Activated naive CD4-positive, alpha-beta T cell treated with anti-CD3 and anti-CD28 coated beads for 36 hours (primary cell): ENCODE measurements at places on chromosomes 4 and X. TPM values are rescaled to one million over a fixed set of nuclear protein-coding genes. Genes with fewer than 3 reads are reported as not detected.

DNA sequence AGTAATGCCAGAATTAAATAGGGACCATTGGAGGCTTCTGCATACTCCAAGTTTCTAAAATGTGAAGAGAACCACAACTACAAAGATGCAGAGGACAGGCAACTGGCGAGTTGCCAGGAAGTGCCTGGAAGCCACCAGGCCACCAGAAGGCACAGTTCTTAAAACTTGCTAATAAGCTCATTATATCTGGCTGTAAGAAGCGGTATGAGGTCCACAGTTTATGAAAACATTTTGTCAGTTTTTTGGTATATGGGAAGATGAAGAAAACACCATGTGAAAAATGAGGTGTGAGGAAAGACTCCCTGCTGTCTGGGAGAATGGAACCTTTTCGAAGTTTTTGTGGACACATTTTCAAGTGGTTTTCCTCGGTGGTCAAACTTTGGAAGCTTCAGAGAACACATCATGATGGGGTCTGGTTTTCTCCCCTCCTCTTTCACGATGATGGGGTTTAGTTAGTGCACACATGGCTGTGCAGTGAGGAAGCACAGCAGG is 202.7 kb downstream of the NR3C2 start:
- peaks cover 2% of the 10 kb centered on the region for H3K36me3 ChIP-seq
- no peak overlapping the region for H3K27ac ChIP-seq
- H3K4me1 ChIP-seq = peaks cover 8% of the 10 kb centered on the region
- H3K4me3 ChIP-seq = no peak overlapping the region
- H3K27me3 ChIP-seq = no peaks in the 10 kb centered on the region

GRCh38 chr4:183722731-183723560 is 63.9 kb downstream of the TRAPPC11 start:
- peaks cover 9% of the 10 kb centered on the region for H3K4me1 ChIP-seq
- peaks cover 12% of the 10 kb centered on the region for H3K27me3 ChIP-seq
- H3K4me3 ChIP-seq = peak overlapping the region; percentile 72
- DNase-seq = peak; percentile 53
- H3K36me3 ChIP-seq = no peaks in the 10 kb centered on the region
- no peak overlapping the region for H3K27ac ChIP-seq

DNA sequence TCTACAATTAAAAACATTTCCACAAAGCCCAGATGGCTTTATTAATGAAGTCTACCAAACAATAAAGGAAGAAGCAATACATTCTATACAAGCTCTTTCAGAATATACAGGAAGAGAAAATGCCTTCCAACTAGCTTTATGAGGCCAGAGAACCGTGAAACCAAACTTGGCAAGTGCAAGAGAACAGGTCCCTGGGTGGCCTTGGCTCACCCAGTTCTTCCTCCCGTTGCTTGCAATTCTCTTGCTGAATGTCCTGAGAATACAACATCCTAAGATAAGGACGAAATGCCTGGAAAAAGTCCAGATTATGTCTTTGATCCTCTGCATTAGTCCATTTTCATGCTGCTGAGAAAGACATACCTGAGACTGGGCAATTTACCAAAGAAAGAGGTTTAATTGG is 204.9 kb downstream of the MAD2L1 start:
- no peak overlapping the region for H3K4me3 ChIP-seq
- H3K4me1 ChIP-seq = no peaks in the 10 kb centered on the region
- H3K36me3 ChIP-seq = no peaks in the 10 kb centered on the region
- H3K27me3 ChIP-seq = peaks cover 1% of the 10 kb centered on the region
- H3K27ac ChIP-seq = no peak overlapping the region

The CTSO gene
- total RNA-seq = 2.6 TPM

DNA sequence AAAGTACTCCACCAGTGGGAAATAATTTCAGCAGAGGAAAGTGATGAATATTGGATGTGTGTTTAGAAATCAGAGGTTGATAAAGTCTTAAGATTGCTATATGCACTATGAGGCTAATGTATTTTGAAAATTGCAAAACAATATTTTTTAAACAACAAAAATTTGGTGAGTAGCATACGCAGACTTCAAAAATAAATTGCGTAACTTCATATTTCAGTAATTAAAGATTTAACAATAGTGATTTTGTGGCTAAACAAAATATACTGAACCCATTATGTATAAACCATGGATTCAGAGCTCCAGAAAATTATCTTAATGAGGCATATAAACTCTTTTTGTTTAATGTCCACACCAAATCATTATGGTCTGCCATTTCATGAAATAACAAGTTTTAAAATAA is 3.3 kb upstream of the TAPT1 start:
- DNase-seq = no peak
- H3K4me3 ChIP-seq = no peak overlapping the region
- H3K4me1 ChIP-seq = peaks cover 41% of the 10 kb centered on the region
- H3K27me3 ChIP-seq = no peaks in the 10 kb centered on the region
- H3K27ac ChIP-seq = no peak overlapping the region

DNA sequence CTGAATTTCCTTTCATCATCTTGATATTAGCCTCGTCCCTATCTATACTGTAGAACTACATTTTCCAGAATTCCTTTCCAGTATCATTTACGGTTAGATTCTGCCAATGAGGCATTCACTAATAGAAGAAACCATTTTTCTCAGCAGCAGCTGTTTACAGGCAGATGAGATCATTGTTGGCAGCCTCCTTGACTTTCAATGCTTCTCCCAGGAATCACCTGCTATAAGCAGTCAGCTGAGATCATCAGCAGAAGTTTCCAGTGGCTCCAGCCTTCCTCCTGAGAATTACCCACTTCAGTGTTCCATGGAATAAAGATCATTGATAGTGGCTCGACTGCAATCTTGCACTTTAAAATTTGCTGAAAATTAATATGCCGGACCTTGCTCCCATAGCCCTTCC is 157.3 kb upstream of the TET2 start:
- DNase-seq = no peak
- peaks cover 3% of the 10 kb centered on the region for H3K27me3 ChIP-seq
- H3K4me1 ChIP-seq = no peaks in the 10 kb centered on the region
- no peaks in the 10 kb centered on the region for H3K36me3 ChIP-seq

The RNF150 gene
- not detected for total RNA-seq

GRCh38 chr4:187209921-187210613 is 486.4 kb upstream of the FAT1 start:
- H3K4me1 ChIP-seq = no peaks in the 10 kb centered on the region
- no peak overlapping the region for H3K27ac ChIP-seq
- no peaks in the 10 kb centered on the region for H3K36me3 ChIP-seq
- DNase-seq = no peak
- no peak overlapping the region for H3K4me3 ChIP-seq

DNA sequence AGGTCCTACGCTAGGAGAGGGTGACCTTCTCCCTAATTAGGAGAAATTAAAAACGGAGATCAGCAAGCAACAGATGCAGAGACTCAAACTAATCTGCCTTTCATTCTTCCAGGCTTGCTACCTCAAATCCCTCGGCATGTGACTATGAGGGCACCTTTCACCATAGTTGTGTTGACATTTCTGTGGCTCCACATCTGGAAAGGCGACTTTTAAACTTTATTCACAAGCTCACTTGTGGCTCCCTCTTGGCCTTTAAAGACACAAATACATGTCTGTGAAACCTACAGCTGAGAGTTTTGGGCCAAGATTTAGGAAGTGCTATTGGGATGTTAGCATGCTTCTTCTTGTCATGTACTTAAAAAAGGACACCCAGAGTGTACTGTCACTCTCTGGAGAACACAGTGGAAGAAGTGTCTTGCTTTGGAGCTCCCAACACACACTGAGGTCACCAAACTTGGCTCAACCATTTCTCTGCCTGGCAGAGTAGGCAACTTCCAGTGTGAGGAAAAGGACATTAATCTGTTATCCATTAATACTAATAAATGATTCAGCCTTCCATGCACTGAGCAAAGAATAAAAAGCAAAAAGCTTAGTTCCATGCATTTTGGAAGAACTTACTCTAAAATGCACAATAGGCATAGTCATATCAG is 60.1 kb downstream of the LDB2 start:
- DNase-seq = no peak
- H3K27ac ChIP-seq = no peak overlapping the region
- H3K27me3 ChIP-seq = peaks cover 3% of the 10 kb centered on the region

The C4orf33 gene
- 14.5 TPM for total RNA-seq

The GLRA3 gene
- total RNA-seq = not detected

- H3K27ac ChIP-seq = no peak overlapping the region
- DNase-seq = no peak
- H3K27me3 ChIP-seq = peaks cover 3% of the 10 kb centered on the region
- no peak overlapping the region for H3K4me3 ChIP-seq
- H3K4me1 ChIP-seq = peaks cover 5% of the 10 kb centered on the region
- H3K36me3 ChIP-seq = no peaks in the 10 kb centered on the region
These were observed 15.7 kb downstream of the FAM184B start for GRCh38 chr4:17765514-17766286.

GRCh38 chr4:76511947-76512346 is 76.9 kb downstream of the SHROOM3 start:
- H3K27me3 ChIP-seq = peaks cover 2% of the 10 kb centered on the region
- no peak overlapping the region for H3K27ac ChIP-seq
- H3K4me1 ChIP-seq = no peaks in the 10 kb centered on the region
- DNase-seq = no peak

DNA sequence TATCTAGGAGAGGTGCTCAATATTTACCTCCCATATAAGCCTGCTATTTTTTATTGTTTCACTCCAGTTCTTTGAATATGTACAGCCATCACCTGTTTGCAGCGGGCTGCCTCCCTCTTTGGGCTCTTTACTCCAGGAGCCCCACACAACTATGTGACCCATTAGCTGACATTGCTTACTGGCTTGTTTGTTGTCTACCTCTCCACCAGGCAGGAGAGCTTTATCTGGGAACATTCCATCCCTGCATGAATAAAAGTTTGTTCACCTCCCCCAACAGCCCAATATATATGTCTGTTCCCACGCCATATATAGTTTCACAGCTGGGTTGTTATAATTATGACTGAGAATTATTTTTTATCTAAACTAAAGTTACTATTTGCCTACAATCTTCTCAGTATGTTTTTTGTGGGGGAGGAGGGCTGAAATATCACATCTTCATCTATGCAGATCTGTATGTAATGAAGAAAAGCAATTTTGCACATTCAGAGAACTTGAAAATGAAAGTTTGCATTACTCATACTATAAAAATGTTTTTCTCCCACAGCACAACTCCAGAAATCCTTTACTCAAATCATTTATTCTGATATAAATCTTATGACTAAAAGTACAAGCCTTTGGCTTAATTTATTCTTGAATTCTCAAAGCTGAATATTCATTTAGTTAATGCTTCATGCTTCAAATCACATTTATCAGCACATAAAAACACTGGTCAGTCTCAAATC is 61.2 kb upstream of the DAPP1 start:
- H3K4me3 ChIP-seq = no peak overlapping the region
- no peak for DNase-seq
- H3K36me3 ChIP-seq = no peaks in the 10 kb centered on the region
- peaks cover 24% of the 10 kb centered on the region for H3K4me1 ChIP-seq
- H3K27me3 ChIP-seq = peaks cover 28% of the 10 kb centered on the region

The BLOC1S4 gene
- total RNA-seq = 11.8 TPM

The HOPX gene
- 14.7 TPM for total RNA-seq

- H3K4me3 ChIP-seq = no peak overlapping the region
- H3K36me3 ChIP-seq = peaks cover 2% of the 10 kb centered on the region
- DNase-seq = no peak
- no peaks in the 10 kb centered on the region for H3K27me3 ChIP-seq
These were observed 58.1 kb downstream of the TMEM164 start for GRCh38 chrX:110060846-110061537.

The BGN gene
- total RNA-seq = not detected

DNA sequence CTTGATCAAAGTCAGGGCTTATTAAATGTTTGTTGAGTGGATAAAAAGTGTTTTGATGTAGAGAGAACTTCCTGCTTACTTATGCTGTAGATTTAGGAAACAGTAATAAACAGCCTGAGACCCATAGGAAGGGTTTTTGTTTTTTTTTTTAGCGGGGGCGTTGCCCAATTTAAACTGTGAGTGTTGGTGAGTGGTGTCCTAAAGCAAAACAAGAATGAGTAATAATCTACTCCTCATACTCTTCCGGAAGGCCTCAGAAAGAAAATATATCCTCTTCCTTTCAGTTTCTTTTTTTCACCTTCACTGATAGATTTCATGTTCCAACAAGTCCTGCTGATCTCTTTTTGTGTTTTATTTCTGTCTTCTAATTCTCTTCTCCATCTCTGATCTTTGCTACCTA is 104.4 kb upstream of the SCML1 start:
- H3K4me3 ChIP-seq = peak overlapping the region; percentile 43
- H3K27me3 ChIP-seq = no peaks in the 10 kb centered on the region
- DNase-seq = no peak
- H3K4me1 ChIP-seq = peaks cover 5% of the 10 kb centered on the region
- no peaks in the 10 kb centered on the region for H3K36me3 ChIP-seq

- H3K27ac ChIP-seq = no peak overlapping the region
- H3K4me1 ChIP-seq = no peaks in the 10 kb centered on the region
- no peak for DNase-seq
- H3K27me3 ChIP-seq = no peaks in the 10 kb centered on the region
- H3K36me3 ChIP-seq = no peaks in the 10 kb centered on the region
These were observed 18.7 kb upstream of the PLCXD1 start for GRCh38 chrX:262381-262909.

The SERTM2 gene
- 0.05 TPM for total RNA-seq

DNA sequence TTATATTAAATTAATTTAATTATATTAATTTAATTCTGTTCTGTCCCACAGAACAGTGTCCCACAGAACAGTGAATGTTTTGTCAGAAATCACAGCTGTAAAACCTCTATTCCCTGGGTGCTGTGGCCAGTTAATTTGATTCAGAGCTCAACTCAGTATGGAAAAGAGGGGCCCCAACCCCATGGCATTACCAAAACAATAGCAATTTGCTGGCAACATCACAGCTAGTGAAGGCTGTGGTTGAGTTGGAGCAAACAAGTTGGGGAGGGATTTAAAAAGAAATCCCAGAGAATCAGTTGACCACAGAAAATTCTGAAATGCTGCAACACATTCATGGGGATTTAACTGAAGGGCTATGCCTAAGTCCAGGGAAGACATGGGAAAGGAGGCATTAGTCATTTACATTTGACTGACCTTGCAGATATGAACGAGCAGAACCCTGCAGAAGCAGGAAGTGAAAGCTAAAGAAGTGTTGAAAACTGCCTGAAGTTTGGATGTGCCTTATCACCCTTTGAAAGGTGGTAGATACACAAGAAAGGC is 30.1 kb downstream of the PDHA2 start:
- H3K4me3 ChIP-seq = no peak overlapping the region
- DNase-seq = no peak
- H3K36me3 ChIP-seq = no peaks in the 10 kb centered on the region
- no peaks in the 10 kb centered on the region for H3K27me3 ChIP-seq

- no peak overlapping the region for H3K27ac ChIP-seq
- no peaks in the 10 kb centered on the region for H3K27me3 ChIP-seq
- H3K4me3 ChIP-seq = no peak overlapping the region
- no peak for DNase-seq
- H3K4me1 ChIP-seq = peaks cover 52% of the 10 kb centered on the region
These were observed 54.9 kb upstream of the ANTXR2 start for GRCh38 chr4:80127870-80128419.

The ZNF630 gene
- total RNA-seq = 1.5 TPM
